ENCODE measurements at places on chromosomes 12 and 14.
A peak's percentile ranks its signal among the peaks of the same experiment; 100 is the strongest.

DNA sequence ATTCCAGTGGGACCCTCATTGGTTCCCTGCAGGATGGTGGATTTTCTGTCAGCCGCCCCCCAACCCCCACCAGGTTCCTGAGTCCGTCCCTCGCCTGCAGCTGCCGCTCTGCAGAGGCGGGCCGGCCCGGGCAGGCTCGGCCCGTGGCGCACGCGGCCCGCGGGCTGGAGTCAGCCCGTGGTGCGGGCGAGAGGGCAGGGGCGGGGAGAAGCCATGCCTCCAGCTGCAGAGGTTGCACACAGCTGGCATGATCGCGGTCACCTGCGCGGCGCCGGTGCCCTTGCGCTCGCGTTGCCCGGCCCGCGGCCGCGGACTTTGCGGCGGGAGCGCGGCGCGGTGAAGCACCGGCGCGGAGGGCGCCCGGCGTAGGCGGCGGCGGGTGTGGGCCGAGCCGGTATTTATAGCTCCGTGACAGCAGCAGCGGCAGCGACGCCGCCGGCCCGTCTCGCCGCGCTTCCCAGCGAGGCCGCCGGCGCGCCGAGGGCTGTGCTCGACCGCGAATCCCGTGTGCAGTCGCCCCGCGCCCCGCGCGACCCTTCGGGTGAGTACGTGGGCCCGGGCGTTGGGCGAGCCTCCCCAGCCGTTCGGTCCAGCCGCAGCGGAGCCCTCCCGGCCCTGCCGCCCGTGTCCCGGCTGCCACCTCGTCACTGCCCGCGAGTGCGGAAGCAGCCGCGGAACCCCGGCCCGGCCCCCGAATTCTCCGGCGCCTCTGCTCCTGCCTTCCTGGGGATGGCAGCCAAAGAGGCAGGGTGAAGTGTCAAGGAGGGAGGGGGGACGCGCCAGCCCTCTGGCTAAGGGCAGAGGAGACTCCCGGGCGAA, at the start of gene TMEM117:
TMEM117 (plus strand) TSS at position 426 of the 819 bp plus-strand sequence.
- peak; percentile 42 for DNase-seq

DNA sequence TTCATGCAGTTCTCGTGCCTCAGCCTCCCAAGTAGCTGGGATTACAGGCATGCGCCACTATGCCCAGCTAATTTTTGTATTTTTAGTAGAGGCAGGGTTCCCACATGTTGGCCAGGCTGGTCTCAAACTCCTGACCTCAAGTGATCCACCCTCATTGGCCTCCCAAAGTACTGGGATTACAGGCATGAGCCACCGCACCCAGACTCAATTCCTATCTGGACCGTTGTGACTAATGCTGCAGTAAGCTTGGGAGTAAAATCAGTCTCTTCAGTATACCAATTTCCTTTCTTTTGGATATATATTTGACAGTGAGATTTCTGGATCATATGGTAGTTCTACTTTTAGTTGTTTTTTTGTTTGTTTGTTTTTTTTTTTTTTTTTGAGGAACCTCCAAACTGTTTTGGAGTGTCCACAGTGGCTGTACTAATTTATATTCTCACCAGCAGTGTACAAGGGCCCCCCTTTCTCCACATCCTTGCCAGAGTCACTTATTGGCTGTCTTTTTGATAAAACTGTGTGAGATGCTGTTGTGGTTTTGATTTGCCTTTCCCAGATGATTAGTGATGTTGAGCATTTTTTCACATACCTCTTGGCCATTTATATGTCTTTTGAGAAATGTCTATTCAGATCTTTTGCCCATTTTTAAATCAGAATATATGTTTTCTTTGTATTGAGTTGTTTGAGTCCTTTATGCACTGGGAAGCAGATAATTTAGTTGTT, 37.3 kb upstream of the EVL start:
- DNase-seq = no peak

GRCh38 chr12:22625762-22626294, 857 bp downstream of the ETNK1 start:
- DNase-seq = peak; percentile 43

DNA sequence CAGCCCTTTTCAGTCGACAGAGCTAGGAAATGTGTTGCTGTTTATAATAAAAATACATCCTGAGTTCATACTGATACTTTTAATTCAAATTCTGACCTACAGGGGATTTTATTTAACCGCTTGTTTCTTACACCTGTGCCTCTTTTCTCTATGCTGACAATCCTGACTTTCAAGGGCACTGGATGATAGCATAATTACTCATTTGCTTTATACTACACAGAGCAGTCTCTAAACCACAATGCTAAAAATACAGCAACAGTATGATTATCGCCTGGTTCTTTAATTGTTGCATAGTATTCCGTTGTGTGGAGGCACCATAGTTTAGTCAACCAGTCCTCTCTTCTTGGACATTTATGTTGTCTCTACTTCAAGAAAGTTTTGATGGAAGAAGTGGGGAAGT, 372.9 kb downstream of the DPF3 start:
- DNase-seq = no peak

DNA sequence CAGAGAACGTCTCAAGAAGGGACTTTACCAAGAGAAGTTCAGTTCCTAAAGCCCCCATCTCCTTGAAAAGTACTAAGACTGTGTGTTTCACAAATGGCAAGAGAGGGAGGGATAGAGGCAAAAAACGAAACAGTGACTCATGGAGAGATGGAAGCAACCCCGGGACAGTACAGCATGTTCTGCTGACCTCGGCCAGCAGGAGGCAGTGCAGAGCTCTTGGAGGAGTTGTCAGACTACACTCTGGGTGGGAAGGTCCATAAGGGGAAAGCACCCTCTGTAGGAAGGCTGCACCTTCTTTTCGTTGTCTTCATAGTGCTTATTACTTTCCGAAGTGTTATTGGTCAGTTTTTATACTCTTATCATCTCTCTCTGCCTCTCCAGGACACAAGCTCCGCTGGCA, 525.2 kb upstream of the CCDC196 start:
- DNase-seq = peak; percentile 41

DNA sequence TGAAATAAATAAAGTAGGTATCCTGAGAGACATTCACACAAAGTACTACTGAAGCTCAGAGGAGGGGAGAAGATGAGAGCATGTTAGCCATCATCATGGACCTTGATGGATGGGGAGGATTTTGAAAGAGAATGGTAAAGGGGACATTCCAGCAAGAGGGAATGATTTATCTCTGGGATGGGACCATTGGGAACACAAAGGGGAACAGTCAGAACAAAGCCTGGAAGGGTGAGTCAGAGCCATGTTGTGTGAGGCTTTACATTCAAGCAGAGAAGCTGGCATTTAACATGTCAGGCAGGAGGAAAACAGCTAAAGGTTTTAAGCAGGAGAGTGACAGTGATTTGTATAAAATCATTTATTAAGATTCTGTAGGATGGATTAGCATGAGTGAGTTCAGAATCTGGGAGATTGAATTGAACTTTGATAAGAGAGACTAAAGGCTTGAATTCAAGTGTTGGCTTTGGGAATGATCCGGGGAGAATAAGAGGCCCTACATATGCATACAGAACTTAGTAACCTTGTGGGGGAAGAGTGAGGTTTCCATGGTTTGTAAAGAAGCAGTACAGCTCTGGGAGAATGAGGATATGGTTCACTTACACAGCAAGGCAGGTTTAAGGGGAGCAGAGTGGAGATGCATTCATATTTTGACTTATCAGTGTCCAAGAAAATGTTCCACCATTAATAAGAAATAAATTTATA, 174.4 kb downstream of the SYT10 start:
- DNase-seq = no peak

- DNase-seq = no peak
Measured at GRCh38 chr12:119696943-119697342, 29.0 kb downstream of the PRKAB1 start.

- peak; percentile 72 for DNase-seq
Measured at GRCh38 chr12:57461276-57461916, 1.8 kb downstream of the GLI1 start.

DNA sequence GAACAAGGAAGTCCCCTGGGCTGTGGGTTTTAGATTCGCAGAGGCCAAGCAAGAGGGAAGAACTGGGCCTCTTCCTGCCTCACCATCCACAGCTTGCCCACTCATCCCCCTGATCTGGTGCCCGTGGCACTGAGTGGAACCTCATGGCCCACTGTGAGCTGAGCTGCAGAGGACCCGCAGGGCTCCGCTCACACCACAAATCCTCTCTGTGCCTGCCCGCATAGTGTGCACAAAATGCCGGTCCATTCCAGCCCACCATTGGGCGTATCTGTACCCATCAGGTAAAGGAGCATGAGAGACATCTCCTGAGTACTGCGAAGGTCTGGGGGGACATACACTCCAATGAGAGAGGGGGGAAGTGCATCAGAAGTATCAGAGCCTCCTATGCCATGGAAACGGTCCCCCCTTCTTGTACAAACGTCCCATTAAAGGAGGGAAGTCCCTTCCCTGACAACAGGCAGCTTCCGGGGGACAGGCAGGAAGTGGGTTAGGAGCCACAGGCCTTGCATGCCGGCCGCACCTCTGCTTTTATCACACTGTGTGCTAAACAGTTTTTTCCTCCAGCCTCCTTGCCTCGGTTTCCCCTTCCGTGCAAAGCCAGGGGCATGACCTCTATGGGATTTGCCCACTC, 309.4 kb upstream of the DIO3 start:
- DNase-seq = no peak

DNA sequence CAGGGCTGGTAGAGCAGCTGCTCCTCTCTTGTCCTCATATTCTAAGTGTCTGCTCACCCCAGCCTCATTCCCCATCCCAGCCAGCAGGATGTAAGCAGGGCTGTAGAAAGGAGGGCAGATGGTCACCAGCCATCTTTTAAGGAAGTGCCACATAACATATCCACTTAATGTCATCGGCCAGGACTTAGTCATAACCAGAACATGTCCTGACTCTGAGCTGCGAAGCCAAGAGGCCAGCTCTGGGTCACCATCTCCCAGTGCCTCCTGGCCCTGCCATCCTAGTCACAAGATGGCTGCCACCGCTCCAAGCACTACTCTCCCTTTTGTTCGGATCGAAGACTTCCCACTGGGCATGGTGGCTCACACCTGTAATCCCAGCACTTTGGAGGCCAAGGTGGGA, 123.9 kb downstream of the PLXNC1 start:
- DNase-seq = no peak

DNA sequence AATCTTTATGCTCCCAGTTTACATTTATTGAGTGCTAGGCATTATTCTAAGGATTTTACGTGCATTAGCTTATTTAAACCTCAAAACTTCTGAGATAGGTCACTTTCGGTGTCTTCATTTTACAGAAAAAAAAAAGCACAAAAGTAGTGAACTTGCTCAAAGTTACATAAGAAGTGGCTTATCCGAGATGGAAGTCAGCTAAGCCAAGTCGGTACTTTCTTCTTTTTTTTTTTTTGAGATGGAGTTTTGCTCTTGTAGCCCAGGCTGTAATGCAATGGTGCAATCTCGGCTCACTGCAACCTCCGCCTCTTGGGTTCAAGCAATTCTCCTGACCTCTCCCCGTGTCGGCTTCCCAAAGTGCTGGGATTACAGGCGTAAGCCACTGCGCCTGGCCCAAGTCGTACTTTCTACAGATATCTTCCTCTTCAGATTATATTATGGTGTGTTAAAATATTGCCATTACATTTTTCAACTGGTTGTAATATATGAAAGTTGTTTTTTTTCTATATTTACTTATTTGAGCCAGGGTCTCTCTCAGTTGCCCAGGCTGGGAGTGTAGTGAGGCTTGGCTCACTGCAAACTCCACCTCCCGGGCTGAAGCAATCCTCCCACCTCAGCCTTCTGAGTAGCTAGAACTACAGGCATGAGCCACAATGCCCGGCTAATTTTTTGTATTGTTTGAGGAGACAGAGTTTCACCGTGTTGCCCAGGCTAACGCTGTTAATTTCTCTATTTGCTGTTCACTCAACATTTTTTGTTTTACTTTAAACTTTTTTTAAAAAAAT, 8.9 kb downstream of the DPPA3 start:
- DNase-seq = no peak

DNA sequence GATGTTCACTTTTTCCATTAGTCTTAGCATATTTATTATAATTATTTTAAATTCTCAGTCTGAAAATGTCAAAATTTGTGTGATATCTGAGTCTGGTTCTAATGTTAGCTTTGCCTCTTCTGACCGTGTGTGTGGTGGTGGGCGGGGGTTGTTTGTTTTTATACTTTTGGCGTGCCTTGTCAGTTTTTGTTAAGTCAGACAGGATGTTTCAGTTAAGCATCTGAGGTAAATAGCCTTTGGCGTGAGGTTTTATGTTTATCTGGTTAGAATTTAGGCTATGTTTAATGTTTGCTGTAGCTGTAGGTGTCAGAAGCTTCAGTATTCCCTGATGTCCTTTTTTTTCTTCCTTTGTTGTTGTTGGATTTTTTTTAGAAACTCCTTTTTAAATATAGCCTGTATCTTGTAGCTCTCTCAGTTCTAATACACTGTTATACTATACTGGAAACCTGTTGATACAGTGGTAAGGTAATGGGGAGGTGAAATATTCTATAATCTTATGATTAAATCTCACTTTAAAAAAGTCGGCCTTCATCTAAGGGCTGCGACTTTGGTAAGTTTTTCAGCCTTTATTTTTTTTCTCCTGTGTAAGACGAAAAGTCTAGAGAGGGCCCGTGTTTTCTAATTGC, 111.6 kb downstream of the SCAF11 start:
- DNase-seq = no peak

DNA sequence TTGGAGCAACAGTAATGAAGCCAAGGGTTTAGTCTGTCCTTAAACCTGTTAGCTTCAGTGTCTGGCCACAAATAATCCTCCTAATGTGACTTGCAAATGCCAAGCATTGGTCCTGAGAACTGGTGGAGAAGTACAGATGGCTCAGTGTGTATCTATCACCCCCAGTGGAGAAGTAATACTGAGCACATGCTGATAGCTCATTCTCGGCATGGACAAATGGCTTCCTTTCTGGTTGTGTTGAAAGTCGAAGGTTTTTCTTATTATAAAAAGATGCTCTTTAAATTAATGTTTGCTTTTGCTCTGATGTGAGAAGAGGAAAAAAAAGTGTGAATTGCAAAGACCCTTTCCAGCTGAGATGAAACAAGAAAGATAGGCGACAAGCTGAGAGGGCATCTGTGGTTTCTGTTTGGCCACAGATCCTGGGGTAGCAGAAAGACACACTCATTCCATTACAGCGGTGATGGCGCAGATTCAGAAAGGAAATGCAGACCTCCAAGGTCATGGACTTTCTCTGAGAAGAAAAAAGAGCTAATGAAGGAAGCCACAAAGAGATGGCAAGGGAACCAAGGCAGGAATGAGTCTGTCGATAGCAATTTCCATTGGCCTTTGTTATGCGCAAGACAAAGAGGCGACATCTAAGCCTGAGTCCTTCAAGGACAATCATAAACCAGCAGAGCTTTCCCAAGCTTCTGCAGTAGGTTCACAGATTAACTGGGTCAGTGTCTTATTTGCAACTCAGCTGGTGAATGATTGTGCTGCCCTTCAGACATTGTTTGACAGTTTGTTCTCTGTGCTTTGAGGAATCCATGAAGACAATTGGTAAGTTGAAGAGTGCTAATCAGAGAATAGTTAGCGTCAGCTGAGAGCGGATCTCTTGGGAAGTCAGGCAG, 155.5 kb upstream of the RGS6 start:
- DNase-seq = no peak
